ENCODE measurements at places on chromosomes 1 and 21. TPM values are rescaled to one million over a fixed set of nuclear protein-coding genes. Genes with fewer than 3 reads are reported as not detected.

GRCh38 chr1:150409504-150410362 lies 45.8 kb downstream of the RPRD2 start:
- H3K27me3 ChIP-seq, result no peaks in the 10 kb centered on the region
- DNase-seq, result no peak
- no peak overlapping the region for H3K4me3 ChIP-seq
- no peak overlapping the region for H3K27ac ChIP-seq

CDC42 gene
- total RNA-seq, result 454 TPM

GRCh38 chr1:156063997-156064285 lies 3.0 kb downstream of the RAB25 start:
- H3K4me3 ChIP-seq, result no peak overlapping the region
- no peak overlapping the region for H3K27ac ChIP-seq
- no peak for DNase-seq
- no peaks in the 10 kb centered on the region for H3K27me3 ChIP-seq
- H3K36me3 ChIP-seq, result no peaks in the 10 kb centered on the region

DNA sequence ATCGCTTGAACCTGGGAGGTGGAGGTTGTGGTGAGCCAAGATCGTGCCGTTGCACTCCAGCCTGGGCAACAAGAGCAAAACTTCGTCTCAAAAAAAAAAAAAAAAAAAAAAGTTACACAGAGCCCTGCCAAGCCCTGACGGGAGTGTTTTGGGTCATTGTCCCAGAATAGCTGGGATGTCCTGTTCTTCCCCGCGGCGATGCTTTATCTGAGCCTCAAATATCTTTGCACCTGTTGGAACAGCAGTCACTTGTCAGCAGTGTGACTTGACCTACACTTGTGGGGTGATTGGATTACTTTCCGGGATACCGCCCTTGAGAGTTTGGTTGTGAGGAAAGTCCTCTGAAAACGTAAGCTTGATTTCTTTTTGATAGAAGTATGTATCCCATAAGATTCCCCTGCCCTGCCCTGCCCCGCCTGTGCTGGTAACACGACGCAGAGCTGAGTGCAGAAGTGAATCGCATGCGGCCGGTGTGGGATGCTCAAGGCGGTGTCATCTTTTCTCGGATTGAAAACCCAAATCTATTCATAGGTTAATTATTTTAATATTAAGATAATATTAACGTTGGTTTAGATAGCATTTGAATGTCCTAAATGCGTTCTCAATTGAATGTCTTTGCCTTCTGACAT lies 50.9 kb downstream of the PCNT start:
- H3K36me3 ChIP-seq, result no peaks in the 10 kb centered on the region
- H3K4me3 ChIP-seq, result no peak overlapping the region
- no peak for DNase-seq
- no peak overlapping the region for H3K27ac ChIP-seq
- H3K27me3 ChIP-seq, result no peaks in the 10 kb centered on the region

HSD3B2 gene
- not detected for total RNA-seq

GRCh38 chr1:64574301-64574700 lies 104.4 kb downstream of the CACHD1 start:
- H3K4me3 ChIP-seq, result no peak overlapping the region
- no peaks in the 10 kb centered on the region for H3K36me3 ChIP-seq
- H3K27me3 ChIP-seq, result no peaks in the 10 kb centered on the region
- no peak overlapping the region for H3K27ac ChIP-seq

DNA sequence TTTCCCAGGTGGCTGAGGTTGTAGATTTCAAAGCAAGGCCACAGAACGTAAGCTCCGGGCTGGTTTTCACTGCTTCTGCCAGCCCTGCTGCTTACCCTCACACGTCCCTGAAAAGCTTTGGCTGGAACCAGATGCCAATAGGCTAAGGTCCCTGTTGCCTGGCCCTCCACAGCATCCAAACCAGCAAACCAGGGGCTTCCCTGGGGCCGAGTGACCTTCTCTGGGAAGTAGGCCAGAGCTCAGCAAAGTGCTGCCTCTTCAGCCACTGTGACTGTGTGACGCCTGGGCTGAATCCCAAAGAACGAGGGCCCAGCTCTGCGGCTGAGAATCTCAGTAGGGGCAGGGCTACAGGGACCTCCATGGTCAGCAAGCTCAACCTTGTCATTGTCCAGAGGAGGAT lies 28.9 kb upstream of the RBM15 start:
- no peaks in the 10 kb centered on the region for H3K27me3 ChIP-seq
- no peaks in the 10 kb centered on the region for H3K36me3 ChIP-seq
- H3K27ac ChIP-seq, result no peak overlapping the region

TAS1R1 gene
- total RNA-seq, result not detected

DNA sequence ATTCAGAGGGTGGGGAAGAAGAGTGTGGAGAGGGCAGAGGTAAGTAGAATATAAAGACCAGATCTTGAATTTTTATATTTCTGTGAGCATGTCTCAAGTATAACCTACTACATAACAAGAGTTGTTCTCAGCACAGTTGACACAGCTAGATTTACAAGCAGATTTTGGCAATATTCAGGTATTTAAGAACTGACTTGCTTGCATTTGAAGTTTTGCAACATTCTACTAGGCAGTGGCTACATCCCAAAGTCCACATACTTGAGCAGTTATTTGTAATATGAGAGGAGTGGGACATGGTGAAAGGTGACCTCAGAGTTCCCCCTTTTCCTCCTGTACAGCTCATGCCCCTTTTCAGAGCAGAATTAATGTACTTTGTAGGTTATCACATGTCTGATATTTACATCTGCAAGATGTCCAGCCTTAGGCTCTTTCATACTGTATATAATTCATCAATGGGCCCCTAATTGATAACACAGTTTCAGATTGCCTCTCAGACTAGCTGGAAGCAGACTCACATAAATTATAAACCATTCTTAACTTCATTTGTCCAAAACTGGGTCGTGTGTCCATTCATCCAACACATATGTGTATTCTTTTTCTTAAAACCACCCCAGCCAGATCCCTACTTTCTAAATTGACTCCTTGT lies 136.7 kb upstream of the RAVER2 start:
- H3K27me3 ChIP-seq, result no peaks in the 10 kb centered on the region
- no peak overlapping the region for H3K4me3 ChIP-seq
- no peak for DNase-seq
- H3K36me3 ChIP-seq, result no peaks in the 10 kb centered on the region
- H3K27ac ChIP-seq, result no peak overlapping the region
